ENCODE measurements at places on chromosomes 6 and 20.

DNA sequence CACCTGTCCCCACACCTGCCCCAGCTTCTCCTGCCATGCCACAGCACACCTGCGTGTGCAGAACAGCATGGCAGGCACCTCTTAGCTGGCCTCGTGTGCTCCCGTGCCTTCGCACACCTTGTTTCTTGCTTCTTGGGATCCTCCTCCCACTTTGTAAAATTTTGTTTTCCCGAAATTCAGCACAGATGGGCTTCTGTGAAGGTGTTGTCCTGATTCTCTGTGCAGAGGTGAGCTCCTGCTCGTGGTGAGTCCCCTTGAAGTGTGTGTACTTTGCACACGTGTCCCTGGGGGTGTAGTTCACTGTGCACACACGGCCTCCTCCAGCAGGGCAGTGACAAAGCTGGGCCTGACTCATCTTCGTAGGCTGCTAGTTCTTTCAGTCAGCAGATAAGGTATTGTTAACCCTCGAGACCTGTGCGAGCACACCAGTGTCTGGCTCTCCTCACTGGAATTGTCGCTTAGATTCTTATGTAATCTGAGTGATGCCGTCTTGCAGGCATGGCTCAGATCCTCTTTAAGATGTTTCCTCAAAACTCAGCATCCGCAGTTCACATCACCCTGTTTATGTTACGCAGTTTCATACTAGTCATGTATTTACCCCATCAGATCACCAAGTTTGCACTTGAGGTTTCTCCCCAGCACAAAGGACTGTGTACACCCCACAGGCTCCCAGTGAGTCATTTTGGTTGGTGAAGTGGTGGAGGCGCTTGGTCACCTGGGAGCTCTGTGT, 77.7 kb downstream of the CDYL start:
- no peak for DNase-seq

DNA sequence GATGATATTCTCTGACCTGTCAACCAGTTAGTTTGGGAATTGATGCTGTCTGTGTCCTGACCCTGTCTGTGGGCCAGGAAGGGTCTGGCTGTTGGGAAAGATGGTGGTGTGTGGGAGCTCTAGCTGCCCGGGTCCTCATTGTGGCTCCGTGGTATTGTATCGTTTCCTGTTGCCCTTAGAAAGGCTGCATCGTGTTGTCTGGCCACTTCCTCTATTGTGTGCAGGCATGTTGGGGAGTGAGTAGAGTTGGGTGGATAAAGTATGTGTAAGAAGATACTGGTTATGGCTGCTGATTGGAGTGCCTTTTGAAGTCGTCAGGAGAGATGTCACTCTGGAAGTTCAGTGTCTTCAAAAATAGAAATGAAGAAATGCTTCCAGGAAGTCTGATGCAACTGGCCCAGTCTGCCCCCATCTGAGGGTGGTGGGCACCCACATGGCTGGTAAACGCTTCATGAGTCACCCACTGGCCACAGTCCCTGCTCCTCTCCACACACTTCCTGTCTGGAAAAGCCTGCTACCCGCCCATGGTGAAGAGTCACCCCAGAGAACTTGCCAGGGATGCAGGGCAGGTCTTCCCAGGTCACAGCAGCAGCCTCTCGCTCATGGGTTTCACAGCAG, 27.9 kb downstream of the PPARD start:
- DNase-seq, result peak; percentile 52

DNA sequence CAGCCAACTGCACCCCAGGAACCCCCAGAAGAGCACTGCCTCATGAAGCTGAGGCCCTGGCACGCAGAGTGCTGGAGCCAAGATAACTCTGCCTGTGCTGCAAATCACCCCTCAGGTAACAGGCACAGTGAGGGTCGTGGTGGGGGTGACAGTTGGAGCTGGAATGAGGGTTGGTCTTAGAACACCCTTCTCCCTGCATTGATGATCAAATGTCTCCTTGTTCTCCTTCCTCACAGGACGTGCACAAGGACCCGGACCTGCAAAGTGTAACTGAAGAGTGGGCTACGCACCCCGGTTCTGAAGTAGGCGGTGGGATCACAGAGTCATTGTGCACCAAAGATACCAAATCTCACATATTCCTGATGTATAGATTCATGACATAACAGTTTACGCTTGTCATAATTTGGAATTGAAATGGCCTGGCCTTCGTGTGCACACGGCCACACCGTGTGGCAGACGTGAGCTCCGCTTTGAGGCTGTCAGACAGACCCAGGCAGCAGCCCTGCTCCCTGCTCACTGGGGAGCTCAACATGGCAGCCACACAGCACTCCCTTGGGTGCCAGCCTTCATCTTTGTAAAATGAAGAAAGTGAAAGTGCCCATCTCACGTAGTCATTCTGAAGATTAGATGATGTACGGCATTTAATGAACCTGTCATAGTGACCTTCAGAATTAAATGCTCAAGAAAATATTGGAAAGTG, 8.8 kb downstream of the THBS2 start:
- DNase-seq, result no peak

DNA sequence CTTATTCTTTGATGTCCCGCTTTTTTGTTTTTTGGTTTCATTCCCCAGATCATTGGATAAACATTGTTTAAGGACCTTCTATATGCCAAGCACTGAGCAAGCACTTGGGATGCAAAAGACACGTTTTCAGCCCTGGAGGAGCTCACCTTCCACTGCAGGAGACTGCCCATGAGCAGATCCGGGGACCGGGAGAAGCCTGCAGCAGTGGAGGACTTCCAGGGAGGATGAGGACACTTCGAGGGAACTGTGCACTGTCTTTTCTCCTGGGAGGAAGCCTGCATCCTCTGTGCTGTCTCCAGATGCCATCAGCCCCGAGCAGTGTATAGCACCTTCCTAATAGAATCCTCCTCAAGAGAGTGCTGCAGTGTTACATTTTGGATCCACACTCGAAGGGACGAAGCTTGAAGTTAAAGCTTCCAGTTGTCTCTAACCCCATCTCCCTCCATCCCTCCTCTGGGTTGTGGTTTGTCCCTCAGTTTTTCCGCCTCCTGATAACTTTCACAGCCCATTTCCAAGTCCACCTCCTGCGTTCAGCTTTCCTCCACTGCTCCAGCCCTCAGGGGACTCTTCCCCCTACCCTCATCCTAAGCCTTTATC, 5.8 kb upstream of the KCNG1 start:
- no peak for DNase-seq

DNA sequence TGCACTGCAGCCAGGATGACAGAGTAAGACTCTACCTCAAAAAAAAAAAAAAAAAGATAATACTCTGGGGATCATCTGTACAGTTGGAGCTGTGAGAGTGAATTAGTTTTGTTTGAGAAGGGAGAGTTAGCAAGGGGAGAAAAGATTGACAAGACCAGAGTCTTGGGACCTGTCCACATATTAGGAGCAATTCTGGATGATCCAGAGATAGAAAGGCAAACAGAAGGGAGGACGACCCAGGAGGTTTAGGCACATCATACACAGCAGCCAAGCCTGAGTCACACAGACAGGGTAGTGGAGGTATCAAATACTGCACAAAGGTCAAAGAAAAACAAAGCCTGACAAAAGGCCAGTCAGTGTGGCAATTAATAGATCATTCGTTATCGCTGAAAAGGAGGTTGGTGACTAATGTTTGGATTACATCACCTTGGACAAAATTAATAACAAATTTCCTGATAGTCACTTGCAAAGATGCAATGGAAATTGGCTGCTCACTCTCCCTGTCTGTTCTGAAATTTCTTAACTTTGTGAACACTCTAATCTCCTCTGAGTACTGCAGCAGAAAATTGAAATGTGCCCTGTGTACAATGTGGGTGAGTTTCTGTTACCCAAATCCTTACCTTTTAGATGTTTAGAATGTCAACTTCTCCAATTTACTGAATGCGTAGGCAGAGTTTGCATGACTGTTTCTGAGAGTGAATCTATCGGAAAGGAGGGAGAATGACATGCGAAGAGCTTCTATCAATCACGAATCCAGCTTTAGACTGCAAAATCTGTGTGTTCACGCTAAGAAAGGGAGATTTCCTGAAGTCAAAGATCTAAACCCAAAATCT, 105.4 kb downstream of the TSHZ2 start:
- peak; percentile 52 for DNase-seq

DNA sequence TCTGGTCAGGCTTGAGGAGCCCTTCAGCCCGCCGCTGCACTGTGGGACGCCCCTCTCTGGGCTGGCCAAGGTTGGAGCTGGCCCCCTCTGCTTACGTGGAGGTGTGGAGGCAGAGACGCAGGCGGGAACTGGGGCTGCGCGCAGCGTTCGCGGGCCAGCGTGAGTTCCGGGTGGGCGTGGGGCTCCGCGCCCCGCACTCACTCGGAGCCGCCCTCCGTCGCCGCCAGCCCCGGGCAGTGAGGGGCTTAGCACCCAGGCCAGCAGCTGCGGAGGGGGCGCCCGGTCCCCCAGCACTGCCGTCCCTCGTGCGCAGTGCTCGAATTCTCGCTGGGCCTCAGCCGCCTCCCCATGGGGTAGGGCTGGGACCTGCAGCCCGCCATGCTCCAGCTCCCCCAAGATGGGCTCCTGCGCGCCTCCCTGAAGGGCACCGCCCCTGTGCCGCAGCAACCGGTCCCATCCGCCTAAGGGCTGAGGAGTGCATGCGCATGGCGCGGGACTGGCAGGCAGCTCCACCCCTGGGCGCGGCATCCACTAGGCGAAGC, 695.9 kb downstream of the EPHA7 start:
- DNase-seq, result no peak

DNA sequence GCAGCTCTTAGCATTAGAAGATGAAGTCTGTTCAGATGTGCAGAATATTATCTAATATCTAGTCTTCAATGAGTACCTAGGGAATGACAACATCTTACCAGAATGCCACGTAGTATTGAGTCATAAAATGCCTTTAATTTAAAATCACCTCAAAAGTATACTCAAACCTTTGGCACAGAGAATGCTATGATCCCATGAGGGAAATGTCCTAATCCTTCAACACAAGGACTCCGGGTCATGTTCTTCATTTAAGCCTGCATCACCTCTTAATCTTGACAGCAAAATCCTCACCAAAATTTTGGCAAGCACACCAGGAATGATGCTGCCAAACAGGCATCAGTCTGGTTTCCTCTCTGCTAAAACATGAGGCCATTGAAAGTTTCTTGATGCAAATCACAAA, 23.6 kb upstream of the MARCKS start:
- no peak for DNase-seq

DNA sequence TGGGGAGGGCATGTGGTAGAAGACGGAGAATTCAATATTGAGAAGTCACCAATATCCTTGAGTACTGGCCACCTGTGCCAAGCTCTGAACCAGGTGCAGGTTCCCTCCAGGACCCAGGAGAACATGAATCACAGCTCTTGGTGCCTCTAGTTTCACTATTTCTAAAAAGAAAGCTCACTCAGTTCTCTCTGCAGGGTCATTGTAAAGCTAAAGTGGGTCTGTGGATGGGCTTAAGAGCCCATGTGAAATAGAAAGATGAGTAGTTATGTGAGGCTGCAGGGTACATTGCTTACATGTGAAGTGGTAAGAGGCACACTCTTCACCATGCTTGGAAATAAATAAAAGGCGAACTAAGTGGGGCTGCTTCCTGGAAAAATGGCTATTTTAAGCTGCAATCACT, 43.6 kb downstream of the ZNF831 start:
- no peak for DNase-seq

DNA sequence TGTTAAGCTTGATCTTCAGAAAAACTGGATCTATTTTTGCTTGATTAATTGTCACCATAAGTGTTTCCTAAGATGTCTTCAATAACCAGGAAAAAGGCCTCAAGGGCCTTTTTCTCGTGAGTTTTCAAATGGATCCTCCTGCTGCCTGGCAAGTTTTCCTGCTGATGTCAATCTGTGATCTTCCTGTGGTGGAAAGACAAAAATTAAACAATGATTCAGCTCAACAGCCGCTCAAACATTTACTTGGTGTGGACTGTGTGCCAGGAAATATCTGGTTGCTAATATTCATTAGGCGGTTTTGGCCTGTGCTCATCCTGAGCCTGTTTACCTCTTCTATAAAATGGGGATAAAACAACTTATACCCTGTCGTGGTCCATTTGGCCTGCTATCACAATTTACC, 35.4 kb upstream of the SSTR4 start:
- DNase-seq, result no peak

DNA sequence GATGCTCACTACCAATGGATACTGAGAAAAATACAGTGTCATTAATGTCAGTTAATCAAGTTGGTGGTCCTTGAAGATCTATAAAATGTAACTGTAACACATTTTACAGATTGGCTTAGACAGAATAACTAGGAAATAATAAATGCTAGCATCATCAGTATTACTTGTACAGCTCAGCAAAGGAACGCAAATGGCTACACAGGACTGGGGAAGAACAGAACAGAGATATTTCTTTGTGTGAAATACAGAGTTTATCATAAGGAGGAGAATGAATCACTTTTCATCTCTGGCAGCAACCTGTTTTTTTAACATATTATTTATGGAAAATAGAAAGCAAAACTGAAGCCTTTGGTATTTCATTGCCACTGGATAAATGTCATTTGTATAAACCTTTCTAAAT, 8.2 kb upstream of the QKI start:
- no peak for DNase-seq

DNA sequence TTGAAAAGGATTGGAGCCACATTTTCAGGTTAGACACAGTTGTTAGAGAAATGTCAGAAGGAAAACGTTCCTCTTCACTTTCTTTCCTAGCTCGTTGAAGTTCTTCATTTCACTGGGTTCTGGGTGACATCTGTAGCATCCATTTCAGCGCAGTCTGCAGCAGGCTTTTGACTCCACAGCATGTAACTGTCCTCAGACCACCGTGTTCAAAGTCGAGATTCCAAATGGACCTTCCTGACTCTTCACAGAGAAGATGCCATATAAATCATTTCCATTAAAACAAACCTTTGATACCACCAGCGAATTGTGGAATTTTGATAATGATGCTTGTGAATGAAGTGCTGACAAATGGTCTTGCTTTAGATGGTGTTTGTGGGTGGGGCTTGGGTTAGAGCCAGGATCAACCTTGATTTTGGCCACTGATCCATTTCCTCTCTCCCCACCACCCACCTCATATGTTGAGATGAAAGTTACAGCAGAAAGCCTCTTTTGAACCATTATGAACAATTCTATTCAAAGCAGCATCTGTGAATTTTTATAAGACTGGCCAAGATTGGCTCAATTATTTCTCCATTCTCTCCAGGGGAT, 185.3 kb upstream of the PREP start:
- DNase-seq, result no peak

- no peak for DNase-seq
Measured at GRCh38 chr20:32991383-32991782, 12.8 kb downstream of the SUN5 start.

GRCh38 chr20:45337367-45338120, 10.7 kb downstream of the SDC4 start:
- peak; percentile 70 for DNase-seq

- no peak for DNase-seq
Measured at GRCh38 chr6:52124126-52125121, 37.0 kb upstream of the PKHD1 start.

GRCh38 chr6:119285908-119286625, 63.5 kb downstream of the MAN1A1 start:
- DNase-seq, result no peak
